ENCODE measurements at places on chromosomes 7 and 10.

- no peak for DNase-seq
Measured at GRCh38 chr7:157397036-157397720, 60.4 kb downstream of the DNAJB6 start.

GRCh38 chr10:12720217-12720981 lies 281.1 kb downstream of the CCDC3 start:
- DNase-seq: no peak

- no peak for DNase-seq
Measured at GRCh38 chr7:51275532-51275931, 41.1 kb downstream of the COBL start.

DNA sequence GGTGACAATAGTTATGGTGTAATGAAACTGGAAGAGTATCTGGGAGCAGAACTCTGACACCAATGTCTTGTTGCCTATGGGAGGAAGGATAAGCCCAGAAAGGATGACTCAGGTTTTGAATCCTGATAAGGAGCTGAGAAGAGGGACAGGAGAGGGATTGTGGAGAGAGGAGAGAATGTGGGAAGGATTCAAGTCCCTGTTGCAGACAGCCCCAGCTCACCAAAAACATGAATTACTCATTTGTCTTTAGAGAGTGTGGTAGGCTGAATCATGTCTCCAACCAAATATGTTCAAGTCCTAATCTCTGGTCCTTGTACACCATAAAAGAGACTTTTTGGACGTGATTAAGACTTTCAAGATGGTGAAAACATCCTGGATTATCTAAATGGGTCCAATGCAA lies 206.9 kb upstream of the PHYHIPL start:
- DNase-seq: no peak

DNA sequence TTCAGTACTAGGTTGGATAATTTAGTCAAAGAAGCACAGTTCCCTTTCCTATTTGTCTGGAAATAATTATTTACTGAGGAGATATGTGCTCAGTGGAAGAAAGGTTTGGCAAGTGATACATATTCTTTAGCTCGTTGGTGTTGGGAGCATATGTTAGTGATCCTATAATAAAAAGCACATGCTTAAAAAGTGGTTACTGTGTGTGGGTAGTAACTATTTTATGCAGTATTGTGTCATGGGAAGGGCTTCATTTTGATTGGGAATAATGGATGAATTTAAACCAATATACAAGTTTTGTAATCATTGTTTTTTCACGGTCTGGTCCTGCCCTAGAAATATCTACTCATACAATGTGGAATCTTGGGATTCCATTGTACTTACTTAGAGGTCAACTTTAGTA lies 188.7 kb upstream of the PPP1R3A start:
- DNase-seq: no peak
